Mammary epithelial cell (primary cell): ENCODE measurements at places on chromosomes 5 and 9. TPM values are rescaled to one million over a fixed set of nuclear protein-coding genes. Genes with fewer than 3 reads are reported as not detected.

LIFR gene
- total RNA-seq: 26.3 TPM

SMIM33 gene
- total RNA-seq: not detected in 2 replicates

PCDHB3 gene
- total RNA-seq: 1.0 TPM

DNA sequence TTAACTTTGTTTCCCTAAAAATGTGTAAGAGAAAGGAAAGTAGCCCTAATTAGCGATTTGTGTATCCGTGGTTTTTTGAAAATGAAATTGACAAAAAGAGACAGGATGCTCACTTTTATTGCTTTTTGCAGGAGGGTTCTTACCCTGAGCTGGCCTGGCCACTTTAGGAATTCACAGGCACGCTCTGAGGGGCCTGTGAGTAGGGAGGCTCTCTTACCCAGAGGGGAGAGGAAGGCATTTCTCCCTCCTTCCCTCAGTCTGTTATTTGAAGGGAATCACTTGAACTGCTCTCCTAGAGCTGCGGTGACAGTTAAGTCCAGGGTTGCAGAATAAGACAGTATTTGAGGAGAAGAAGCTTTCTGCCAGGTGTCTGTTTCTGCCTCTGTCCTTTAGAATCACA is 16.7 kb downstream of the PIK3R1 start:
- no peak for DNase-seq

DNA sequence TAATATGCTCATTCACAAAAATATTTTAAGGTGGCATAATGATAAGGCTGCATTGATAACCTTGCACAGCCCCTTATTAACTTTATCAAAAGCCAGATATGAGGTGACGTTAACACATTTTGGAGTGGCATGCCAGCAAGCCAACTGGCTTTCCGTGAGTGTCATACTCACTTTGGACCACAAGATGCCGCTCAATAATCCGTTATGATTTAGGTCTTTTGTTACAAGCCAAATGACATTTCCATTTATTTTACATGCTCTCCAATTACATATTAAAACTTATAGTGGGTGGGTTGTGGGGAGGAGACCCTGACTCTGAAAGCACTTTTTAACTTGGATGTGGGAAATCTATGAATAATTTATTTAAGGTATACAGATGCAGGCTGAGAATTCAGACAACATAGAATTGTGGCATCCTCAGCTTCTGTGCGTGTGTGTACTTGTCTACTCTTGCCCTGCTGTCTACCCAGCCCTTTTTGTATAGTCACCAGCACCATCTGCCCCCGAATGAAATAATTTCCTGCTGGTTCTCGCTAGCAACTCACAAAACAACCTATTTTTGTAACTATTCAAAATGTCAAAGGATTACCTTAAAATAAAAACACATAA is 305.1 kb downstream of the PSAT1 start:
- DNase-seq: peak; percentile 75

- no peak for DNase-seq
Observed at GRCh38 chr5:78837836-78838235, 147.3 kb downstream of the ARSB start.

DNA sequence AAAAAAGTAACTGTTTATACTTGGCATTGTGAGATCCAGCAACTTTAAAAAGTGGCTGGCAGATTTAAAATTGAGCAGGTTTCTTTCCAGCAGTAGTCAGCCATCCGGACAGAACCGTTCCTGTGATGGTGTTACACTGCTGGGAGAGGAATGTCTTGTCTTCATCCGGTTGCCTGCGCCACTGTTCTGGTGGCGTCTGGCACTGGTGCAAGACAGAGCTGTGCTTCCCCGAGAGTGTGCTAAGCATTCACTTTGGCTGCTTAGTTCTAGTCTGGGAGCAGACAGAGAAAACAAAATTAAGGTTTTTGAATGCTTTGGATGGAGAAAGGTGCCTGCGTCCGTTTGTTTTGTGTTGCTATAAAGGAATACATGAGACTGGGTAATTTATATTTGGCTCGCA is 35.5 kb upstream of the CREBRF start:
- no peak for DNase-seq

DNA sequence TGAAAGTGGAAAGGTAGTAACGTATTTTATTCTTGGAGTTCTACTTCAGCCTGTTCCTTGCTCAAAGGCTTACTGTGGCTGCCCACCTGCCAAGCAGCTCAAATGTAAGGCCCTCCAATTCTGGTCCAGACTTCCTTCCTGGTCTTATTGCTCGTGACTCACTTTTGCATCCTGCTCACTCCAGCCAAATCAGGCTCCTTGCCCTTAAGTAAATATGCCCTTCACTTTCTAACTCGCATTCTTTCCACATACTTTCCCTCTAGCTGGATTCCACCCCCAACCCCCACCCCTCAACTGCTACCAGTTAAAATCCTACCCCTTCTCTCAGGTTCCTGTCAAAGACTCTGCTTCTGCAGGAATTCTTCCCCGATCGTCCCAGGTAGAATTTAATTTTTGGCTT is 96.6 kb downstream of the GALNT10 start:
- DNase-seq: no peak

DNA sequence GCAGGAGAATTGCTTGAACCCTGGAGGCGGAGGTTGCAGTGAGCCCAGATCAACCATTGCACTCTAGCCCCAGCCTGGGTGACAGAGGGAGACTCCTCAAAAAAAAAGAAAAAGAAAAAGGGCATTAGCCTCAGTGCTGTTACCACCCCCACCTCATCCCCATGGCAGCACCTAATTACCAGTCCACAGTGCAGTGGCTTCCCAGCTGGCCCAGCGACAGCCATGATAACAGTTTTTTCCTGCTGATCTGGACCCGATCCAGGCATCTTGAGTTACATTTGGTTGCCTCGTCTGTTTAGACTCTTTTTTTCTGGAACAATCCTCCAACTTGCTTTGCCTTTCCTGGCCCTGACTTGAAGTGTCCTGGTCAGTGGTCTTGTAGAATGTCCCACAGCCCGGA is 24.4 kb downstream of the NCS1 start:
- no peak for DNase-seq
